NCI-H2029 treated with DMSO at 0.1 percent for 48 hours (cell line): ENCODE measurements at places on chromosomes 3 and 15.

GRCh38 chr3:4742359-4742758 is 236.9 kb upstream of the BHLHE40 start:
- no peak for DNase-seq

GRCh38 chr3:63654211-63654610 is 1.7 kb downstream of the SNTN start:
- DNase-seq: no peak

- DNase-seq: no peak
These were observed 38.9 kb downstream of the ABI3BP start for GRCh38 chr3:100954199-100954935.

GRCh38 chr15:33844186-33844585 is 124.1 kb upstream of the CHRM5 start:
- no peak for DNase-seq

GRCh38 chr15:89631902-89632264 is 23.4 kb downstream of the KIF7 start:
- DNase-seq: no peak
